ENCODE measurements at places on chromosomes 4 and X.

- DNase-seq = no peak
These were observed 96.4 kb downstream of the EMCN start for GRCh38 chr4:100421361-100421978.

- no peak for DNase-seq
These were observed 51.2 kb upstream of the TADA2B start for GRCh38 chr4:6991771-6992557.

GRCh38 chr4:68465058-68465457 lies 17.8 kb downstream of the TMPRSS11E start:
- DNase-seq = no peak

DNA sequence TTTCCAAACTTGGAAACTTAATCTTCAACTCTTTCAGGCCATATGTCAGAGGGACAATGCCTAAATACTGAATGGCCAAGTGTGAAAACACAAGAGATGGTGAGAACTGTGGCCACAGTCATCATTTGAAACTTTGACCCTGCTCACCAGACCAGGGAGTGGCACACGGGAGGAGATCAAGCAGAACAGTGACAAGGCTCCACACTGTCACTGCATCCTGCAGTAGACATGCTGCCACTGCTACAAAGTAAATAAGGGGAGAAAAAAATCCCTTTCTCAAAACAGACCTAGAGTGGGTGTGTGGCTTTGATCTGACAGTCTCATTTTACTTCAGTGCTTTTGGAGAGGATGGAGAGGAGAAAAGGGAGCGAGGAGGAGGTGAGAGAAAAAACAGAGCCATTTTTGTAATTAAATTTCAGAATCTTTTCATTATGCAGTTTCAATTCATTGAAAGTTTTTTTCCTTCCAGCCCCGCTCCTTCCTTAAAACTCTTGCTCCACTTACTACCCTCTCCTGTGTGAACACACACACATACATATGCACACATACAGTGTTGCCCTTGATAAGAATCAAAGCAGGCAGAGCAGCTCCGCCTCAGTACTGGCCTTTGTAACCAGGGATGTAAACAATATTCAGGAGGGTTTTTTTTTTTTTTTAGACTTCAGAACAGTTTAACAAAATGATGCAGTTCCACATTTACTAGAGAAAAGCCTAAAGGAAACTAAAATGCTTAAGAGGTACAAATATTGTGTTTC lies 34.4 kb downstream of the NEXMIF start:
- no peak for DNase-seq

- DNase-seq = no peak
These were observed 26.3 kb upstream of the RASGEF1B start for GRCh38 chr4:81498046-81498445.

- DNase-seq = no peak
These were observed 5.8 kb downstream of the RPS4X start for GRCh38 chrX:72271091-72271788.

- no peak for DNase-seq
These were observed 56.6 kb downstream of the SERPINA7 start for GRCh38 chrX:105981772-105982485.

- DNase-seq = no peak
These were observed 395.0 kb upstream of the FAT1 start for GRCh38 chr4:187118602-187119120.

- no peak for DNase-seq
These were observed 44.5 kb downstream of the BRWD3 start for GRCh38 chrX:80765220-80765625.

- DNase-seq = no peak
These were observed 580.6 kb downstream of the INPP4B start for GRCh38 chr4:142265536-142265935.

DNA sequence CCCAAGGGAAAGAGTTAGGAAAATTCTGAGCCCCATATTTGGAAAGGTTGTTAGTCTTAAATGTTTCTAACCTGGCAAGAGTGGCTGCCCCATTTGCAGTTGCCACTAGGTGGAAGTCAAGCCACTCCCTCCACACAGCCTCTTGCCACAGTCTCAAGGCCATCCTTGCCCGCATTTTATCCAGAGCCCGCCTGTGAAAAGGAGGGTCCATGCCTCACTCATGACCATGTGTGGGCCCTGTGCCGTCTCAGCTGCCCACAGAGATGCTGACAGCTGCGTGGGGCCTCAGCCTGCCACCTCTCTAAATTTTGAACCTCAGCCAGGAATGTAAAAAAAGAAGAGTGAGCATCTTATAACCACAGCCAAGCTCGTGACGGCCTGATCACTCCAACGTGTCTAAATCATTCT lies 201.5 kb upstream of the FAM241A start:
- DNase-seq = no peak

- no peak for DNase-seq
These were observed 57.5 kb upstream of the ZCCHC13 start for GRCh38 chrX:74246524-74246923.

DNA sequence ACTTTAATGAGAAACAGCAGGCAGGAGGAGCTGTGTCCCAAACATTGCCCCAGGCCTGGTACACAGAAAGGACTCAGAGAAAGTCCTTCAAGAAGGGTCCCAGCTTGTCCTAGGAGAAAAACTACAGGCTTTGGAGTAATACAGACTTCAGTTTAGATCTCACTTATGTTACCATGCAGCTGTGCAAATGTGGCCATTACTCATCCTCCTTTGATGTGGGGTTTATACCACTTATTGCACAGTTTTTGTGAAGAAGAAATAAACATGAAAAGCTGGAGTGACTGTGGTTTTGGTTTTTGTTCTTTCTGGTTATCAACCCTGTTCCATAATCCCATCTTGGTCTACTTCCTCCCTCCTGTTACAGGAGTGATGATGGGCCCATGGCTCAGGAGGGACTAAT lies 8.1 kb upstream of the CYTL1 start:
- DNase-seq = no peak

- no peak for DNase-seq
These were observed 53.8 kb upstream of the HGFAC start for GRCh38 chr4:3387943-3388361.

DNA sequence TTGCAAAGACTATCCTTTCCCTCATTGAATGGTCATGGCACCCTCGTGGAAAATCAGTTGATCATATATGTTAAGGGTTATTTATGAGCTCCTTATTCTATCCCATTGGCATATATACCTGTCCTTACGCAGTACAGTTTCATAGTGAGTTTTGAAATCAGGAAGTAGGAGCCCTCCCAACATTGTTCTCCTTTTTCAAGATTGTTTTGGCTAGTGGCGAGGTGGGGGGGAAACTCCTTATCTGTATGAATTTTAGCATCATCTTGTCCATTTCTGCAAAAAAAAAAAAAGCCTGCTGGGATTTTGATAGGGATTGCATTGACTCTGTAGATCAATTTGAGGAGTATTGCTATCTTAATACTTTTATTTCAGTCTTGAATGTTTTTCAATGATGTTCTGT lies 2.5 kb upstream of the USP9X start:
- no peak for DNase-seq

DNA sequence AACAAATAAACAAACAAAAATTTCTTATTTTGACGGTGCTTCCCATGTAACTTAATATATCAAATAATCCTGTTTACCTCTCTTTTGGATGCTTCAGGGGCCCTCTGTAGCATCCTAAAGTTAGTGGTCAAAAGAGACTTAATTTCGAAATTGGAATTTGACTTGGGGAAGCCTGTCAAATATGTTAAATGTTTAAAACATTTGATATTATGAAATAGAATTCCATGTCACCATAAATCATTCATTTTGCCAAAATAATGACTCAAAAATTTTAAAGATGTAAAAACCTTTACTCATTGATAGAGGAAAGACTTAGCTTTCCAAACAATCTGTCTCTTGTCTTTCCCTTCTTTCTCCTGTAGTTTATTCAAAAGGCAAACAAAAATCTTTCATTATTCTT lies 20.6 kb upstream of the TEX13A start:
- DNase-seq = no peak

DNA sequence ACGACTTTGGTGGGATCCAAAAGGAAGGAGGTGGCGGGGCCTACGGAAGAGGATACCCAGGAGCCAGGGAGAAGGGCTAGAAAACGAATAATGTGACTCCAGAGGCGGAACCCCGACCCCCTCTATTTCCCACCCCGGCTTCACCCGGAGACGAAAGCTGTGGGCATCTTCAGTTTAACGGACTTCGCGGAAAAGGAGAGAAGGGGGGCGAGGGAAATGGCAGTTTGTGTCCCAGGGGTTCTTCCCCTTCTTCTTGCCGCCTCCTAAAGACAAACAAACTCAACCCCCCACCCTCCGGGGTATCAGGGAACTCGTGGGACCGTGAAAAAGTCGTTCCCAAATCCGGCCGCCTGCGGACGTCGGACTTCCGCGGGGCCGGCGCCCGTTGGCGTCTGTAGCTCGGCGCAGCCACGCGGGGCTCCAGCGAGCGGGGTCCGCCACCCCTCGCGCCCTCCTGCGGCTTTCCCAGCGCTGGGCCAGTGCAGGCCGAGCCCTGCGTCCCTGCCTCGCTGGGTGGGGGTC lies 3.6 kb upstream of the LEF1 start:
- DNase-seq = no peak

DNA sequence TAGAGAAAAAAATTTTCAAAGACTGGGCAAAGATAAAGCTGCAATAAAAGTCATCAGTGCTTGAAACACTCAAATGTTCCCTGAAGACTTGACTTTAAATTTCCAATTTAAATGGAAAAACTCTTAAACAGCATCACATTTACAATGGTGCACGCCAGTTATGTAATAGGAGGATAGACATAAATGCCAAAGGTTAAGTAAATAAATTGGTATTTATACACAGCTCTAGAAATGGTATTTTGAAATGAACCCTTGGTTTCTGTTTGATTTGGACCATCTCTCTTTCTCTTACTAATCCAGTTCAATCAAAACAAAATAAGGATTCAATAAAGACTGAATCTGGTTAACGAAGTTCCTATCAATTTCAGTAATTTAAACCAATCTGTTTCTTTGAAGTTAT lies 272.6 kb downstream of the GPM6A start:
- DNase-seq = no peak

DNA sequence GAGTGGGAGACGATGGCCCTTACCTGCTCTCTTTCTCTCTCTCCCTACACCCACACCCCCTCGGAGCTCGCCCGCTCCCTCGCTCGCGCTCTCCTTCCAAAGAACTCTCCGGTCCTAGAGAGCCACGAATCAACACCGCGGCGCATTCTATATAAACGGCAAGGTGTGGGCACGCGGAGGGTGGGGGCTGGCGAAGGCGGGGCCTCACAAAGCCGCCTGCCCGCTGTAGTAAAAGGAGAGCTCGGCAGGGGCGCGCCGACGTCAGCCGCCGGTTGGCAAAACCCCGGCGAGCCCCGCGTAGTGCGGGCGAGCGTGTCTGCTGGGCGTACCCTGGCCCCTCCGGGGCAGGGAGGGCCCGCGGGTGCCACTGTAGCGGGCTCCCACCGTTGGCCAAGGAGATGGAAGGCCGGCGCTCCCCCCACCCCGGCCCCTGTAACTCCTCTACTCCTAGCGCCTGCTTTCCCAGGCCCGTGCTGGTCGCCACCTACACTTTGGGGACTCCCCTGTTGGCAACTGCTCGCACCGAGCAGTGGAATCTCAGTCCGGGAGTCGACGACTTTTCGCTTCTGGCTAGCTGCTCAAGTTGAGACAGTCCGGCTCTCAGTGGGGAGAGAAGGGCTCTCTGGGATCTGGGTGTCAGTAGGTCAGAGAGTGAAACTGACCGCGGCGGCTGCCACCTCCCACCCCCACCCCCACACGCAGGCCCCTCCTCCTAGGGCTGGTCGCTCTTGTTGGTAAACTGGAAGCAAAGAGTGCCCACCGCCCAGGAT lies 325.5 kb upstream of the F9 start:
- DNase-seq = no peak

- no peak for DNase-seq
These were observed 419.5 kb downstream of the SPIN4 start for GRCh38 chrX:62931625-62932024.

GRCh38 chr4:25223802-25224375 lies 9.9 kb upstream of the PI4K2B start:
- no peak for DNase-seq

DNA sequence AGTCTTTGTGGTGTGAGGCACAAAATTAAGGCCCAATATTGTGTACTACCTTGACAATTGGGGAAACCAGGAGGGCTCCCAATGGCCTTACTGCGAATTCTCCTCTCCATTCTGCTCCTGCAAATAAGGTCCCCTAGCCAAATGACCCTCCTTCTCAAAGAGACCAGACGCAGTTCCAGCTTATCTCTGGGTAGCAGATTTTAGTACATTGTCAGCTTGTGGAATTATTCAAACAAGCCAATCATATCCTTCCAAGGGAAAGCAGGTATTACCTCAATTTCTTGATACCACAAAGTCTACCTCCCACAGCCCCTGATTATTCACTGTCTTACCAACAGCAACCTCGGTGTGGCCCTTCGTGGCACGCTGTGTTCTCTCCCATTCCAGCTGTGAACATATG lies 7.8 kb upstream of the ZBTB33 start:
- no peak for DNase-seq

- no peak for DNase-seq
These were observed 59.1 kb downstream of the LUZP4 start for GRCh38 chrX:115348446-115349225.

- DNase-seq = no peak
These were observed 7.6 kb downstream of the TIGD4 start for GRCh38 chr4:152771741-152772533.

- no peak for DNase-seq
These were observed 143.0 kb upstream of the GYPA start for GRCh38 chr4:144283526-144283925.

DNA sequence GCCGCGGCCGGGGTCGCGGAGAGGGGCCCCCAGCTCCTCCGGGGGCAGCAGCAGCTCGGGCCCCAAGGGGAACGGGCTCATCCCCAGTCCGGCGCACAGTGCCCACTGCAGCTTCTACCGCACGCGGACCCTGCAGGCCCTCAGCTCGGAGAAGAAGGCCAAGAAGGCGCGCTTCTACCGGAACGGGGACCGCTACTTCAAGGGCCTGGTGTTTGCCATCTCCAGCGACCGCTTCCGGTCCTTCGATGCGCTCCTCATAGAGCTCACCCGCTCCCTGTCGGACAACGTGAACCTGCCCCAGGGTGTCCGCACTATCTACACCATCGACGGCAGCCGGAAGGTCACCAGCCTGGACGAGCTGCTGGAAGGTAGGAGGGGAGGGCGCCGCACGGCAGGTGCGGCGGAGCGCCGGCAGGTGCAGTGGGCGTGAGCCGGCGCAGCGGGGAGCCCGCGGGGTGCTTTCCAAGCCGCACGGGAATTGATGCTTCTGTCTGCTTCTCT lies 886 bp downstream of the DCLK2 start:
- no peak for DNase-seq

DNA sequence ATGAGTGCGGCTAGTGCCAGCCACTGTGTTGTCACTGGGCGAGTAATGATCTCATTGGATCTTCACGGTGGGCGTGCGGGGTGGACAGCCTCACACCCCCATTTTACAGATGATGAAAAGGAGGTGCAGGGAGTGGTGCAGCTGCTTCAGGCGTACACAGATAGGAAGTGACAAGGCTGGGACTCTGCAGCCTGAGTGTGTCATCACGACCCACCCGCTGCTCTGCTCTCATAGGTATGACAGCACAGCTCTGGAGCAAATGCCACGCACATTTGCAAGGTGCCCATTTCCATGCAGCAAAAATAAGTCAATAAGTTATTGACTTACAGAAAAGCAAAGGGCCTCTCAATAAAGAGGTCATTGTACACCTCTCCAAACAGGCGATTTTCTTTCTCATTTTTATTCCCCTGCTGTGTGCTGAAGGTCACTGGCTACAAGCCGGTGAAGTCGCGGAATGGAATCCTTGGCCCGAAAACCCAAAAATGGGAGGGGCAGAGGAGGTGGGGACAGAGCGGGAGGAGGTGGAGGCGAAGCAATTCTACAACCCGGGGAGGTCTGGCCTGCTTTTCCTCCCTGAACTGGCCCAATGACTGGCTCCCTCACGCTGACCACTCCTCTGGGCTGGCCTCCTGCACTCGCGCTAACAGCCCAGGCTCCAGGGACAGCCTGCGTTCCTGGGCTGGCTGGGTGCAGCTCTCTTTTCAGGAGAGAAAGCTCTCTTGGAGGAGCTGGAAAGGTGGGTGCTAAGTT lies at the start of gene SOD3:
Gene SOD3, plus strand, starts transcription at position 658 of the 750 bp plus-strand sequence. CDS start 3,949 bp downstream, outside the sequence.
- DNase-seq = no peak

Measured in stimulated activated CD8-positive, alpha-beta memory T cell treated with anti-CD3 and anti-CD28 coated beads, Interleukin-12 subunit alpha, Interleukin-12 subunit beta, amount 100 ng/mL, for 4 hours (primary cell).